ENCODE measurements at places on chromosomes 1 and 21.

DNA sequence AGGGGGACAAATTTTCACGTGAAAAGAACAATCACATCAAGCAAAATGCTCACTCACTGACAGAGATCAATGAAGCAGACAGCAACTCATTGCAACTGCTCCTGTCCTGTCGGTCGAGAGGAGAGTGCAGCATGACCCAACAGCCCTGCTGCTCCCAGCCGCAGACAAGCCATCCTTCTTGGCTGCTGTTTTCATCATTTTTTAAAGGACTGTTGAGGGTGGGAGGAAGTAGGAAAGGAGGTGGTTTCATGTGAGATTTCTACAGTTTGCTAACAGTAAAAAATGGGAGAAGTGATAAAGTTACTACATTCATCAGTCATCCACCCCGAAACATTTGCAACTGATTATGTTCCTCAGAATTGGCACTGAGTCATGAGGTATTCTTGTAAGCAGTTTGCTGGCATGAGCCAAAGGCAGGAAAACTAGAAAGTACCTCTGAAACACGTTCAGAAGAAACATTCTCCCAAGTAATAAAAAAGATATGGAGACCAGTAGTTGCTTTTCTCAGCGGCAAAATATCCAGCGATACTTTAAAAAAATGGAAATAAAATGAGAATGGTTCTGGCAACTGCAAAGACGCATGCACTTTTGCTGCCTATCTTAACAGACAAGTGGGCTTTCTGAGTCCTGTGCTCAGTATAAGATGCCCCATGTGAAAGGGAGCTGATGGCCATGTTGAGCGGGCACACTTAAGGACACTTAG, 72.0 kb upstream of the CLDN14 start:
- no peak for DNase-seq

- DNase-seq: no peak
These were observed 479.2 kb downstream of the LTN1 start for GRCh38 chr21:28513428-28513827.

DNA sequence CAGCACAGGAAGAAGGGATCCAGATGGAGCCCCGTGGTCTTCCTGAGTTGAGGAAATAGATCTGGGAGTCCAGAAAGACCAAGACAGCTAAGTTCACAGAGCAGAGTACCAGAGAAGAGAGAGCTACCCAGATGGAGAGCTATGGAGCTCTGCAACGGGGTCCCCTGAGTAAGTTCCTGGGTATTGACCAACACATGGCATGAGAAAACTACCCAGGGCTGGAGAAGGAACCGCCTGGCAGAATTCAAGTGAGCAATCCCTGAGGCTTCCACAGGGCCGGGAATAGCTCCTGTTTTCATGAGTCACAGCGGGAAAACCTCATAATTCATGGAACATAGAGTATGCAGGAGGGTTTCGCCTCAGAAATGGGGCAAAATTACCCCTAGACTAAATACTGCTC, 19.7 kb downstream of the STPG1 start:
- no peak for DNase-seq

DNA sequence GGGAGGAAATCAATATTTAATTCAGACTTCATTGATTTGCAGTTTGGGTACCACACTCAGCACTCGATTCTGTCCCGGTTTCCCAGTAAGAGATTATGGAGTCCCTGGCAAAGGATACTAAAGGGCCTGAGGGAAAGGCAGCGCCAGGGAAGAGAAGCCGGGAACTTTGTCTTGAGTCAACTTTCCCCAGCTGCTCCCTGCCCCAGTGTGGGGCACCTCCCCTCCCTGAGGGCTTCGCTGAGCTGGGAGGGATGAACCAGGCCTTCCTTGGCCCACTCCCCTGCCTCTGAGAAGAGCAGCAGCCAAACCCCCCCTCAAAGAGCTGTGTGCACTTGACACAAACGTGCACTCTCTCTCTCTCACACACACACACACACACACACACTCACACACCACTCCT, 32.6 kb downstream of the OPTC start:
- DNase-seq: no peak

DNA sequence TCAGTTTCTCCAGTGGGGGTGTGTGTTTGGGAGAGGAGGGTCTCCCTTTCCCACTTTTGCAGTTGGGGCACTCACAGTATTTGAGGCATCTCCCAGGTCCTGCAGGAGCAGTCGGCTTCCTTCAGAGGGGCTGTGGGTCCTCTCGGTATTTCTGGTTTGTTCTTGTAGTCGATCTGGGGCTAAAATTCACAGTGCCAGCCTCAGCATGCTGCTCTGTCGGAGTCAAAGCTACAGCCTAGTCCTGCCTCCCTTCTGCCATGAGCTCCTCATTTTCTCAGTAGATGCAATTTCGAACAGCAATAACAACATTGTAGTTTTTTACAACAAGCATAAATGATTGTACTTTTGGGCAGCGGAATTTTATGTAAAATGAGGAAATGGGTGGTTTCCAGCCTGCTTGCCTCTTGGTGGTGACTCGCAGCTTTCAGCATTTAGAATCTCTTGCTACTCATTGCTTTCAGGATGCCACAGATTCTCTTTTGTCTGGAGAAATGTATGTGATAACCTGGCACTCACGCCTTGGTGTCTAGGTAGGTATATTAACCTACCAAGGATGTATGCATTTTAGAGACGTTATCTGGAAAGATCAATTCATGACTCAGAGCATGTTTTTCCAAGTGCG, 82.4 kb upstream of the C21orf91 start:
- no peak for DNase-seq

GRCh38 chr1:53634571-53634979, 104.4 kb downstream of the GLIS1 start:
- no peak for DNase-seq

DNA sequence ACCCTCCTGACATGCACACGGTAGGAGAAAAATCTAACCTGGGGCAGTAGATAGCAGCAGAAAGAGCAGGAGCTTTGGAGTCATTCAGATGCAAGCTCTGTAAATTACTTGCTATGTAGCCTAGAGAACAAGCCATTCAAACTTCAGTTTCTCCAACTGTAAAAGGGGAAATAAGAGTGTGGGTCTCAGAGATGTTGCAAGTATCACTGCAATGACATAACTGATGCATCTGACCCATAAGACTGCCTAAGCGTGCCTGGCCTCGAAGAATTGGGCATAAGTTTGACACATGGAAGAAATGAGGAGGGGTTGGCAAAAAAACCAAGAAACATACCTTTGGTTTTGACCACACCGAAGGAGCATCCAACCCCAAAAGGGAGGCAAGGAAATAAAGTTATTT, 5.2 kb downstream of the AK2 start:
- DNase-seq: no peak

- no peak for DNase-seq
These were observed 96.4 kb downstream of the C1orf21 start for GRCh38 chr1:184483101-184483683.

DNA sequence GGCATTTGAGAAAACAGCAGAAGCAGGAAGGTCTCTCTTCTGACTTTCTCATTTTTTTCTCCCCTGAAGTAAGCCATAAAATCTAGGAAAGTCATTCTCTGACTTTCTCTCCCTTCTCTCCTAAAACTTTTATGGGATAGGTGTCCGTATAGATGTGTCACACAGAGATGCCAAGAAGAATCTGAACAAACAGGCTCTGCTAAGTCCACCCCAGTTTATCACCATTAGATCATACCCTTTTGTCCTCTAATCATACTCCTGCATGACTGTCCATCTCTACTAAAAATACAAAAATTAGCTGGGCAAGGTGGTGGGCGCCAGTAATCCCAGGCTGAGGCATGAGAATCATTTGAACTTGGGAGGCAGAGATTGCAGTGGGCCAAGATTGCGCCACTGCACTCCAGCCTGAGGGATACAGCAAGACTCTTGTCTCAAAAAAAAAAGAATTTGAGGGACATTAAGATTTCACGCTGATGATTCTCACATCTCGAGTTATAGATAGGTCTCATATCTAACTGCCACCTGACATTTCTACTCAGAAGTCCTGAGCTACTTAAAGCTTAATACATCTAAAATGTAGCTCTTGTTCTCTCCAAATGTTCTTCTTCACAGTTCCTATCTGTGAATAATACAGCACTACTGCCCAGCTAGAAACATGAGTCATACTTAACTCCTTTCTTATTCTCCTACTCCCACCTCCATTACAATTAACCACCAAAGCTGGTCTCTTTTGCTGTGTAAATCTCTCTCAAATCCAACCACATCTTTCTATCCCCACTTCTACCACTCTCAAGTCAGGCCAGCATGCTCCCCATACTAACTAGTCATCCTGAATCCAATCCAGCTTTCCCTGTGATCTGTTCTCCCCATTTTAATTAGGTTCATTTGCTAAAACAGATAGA, 47.7 kb downstream of the ZNF644 start:
- DNase-seq: no peak

DNA sequence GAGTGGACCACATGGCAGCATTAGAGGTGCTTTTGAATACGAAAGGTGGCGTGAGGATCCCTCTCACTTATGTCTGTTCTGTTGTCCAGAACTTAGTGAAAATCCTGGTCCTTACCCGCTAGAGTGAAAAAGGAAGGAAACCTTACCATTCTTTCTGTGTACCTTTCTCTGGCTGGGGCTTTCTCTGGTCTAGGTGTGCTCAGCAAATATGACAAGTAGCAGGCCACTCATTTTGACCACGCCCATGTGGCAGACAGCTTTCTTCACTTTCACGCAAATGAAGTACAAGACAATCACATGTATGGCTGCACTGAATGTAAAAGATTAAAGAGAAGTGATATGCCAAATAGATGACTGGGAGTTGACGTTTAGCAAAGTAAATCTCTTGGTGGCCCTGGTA, 131.9 kb downstream of the FGGY start:
- no peak for DNase-seq

DNA sequence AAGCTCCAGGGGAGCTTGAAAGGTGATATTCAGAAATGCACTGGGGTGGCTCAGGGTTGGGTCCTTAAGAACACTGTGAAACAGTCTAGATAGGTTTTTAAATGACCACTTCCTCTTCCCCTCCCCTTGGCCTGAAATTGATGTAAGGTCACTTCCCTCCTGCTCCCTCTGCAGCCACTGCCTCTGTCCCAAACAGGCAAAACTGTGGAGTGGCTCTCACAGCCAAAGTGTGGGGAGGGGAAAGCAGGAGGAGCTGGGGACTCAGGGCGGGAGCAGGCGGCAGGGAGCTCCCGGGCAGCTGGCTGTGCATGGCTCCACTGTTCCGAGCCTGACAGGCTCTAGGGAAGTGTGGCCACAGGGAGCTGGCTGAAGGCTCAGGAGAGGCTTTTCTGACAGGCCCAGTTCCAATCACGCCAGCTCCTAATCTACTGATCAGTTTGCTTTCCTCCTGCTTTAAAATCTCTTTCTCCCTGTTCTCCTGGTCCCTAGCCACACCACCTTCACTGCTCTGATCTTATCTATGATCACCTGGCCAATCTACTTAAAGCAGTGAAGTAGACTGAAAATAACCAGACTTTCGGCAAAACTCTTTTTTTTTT, 5.1 kb upstream of the CSRP1 start:
- peak; percentile 42 for DNase-seq

DNA sequence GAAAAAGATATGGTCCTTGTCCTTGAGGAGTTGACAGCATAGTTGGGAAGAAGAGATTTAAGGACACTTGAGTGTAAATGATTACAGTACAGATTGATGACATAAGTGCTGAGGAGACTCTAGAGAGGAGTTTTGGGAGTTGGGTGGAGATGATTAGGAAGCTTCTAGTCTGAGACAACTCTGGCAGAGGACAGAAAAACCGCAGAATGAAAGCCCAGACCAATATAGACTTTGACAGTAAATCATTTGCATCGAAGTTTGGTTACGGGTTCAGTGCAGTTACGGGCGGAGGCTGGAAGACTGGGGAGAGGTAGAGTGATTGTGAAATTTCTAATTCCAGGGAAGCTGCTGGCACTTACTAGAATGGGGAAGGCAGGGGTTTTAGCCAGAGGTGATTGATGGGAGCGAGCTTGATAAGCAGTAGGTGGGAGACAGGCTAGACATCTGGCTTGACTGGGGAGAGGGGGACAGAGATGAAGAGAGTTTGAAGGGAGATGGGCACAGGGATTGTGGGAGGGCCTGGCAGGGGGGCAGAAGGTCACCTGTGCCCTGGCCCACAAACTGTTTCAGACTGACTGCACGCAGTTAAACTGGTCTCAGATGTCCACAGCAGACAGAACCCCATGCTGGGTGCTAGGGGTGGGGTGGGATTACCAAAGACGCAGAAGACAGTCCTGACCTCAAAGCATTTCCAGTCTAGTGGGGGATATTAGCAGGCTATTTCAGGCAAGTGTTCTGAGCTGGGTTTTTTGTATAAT, 20.1 kb downstream of the SH2D2A start:
- no peak for DNase-seq

DNA sequence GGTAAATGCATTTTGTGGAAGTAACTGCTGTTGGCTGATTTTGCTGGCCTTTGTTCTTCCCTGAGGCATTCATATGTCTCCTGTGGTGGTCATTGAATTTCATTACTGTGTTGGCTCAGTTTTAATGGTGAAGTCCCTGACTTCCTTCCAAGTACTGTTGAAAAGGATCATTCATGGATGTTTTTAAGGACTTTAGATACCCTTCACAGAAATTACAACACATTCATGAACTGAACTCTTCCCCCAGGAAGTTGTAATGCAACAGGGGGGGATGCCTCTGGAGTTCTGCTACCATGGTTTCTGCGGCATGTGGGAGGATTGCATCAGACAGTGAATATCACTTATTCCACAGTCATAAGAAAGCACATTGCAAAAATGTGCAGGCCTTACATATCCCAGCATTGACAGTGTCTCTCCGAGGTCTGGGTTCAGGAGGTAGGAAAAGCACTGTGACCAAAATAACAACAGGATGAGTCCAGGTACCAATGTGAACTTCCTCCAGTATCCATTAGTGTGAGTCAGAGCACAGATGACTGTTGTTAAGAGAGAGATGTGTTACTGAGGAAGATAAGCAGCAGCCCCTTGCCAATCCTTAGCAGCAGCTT, 2.1 kb upstream of the RAB3GAP2 start:
- DNase-seq: no peak

DNA sequence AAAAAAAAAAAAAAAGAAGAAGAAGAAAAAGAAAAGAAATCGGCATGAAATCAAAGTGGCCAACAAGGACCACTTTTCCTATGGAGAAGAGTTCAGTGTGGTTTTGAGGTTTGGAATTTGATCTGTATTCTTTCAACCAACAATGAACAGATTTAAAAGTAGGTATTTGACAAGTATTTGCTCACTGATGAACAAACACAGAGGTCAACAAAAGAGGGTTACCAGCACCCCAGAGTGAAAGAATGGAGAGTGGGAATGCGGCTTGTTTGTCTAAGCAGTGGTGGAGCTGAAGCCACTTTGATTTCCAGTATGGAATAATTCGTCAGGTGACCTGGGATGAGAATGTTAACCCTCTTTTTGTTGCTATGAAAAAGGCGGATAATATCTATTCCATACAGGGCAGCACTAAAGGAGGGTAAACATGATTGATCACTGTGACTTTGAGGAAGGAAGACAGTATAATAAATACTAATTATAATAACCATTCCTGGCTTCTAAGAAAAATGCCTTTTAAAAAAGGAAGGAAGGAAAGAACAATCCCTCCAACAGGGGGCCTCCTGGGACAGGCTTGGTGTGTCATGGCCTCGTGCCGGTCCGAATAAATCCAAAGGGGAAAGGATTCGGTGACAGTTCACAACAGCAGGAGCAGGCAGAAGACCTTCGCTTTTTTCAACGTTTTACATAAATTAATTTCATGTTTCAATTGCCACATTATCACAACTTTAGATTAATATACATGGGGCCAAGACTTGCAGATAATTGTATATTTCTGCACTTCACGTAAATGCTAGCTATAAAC, 37.2 kb upstream of the SIM2 start:
- DNase-seq: peak; percentile 36

All from endothelial cell (in vitro differentiated cells).